Uterus (tissue), 4 donors: ENCODE measurements at places on chromosomes 12 and 14. TPM values are rescaled to one million over a fixed set of nuclear protein-coding genes. Genes with fewer than 3 reads are reported as not detected.

DNA sequence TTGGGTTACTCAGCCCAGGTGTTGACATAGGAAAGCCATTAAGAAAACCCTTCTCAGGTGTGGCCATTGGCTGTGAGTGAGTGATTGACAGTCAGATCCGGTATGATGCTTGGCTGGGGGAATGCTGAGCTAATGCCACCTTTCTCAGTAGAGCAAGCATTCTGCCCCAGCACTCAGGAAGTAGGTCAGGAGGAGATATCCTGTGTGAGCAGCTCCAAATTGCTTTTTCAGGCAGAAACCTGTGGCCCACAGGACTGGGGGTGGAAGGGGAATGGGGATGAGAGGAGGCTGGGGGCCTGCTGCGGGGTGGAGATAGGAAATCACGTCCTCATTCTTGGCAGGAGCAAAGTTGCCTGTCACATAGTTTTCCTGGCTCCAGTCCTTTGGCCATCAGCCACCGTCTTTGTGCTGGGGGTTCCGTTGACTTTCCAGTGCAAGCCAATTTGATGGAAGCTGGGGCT, 55.7 kb downstream of the NINJ2 start:
- peak overlapping the region; percentile 45 for H3K27ac ChIP-seq
- H3K4me3 ChIP-seq: no peak overlapping the region
- H3K4me1 ChIP-seq: no peaks in the 10 kb centered on the region
- H3K36me3 ChIP-seq: no peaks in the 10 kb centered on the region
- no peak for DNase-seq

Gene CISTR
- not detected for total RNA-seq

DNA sequence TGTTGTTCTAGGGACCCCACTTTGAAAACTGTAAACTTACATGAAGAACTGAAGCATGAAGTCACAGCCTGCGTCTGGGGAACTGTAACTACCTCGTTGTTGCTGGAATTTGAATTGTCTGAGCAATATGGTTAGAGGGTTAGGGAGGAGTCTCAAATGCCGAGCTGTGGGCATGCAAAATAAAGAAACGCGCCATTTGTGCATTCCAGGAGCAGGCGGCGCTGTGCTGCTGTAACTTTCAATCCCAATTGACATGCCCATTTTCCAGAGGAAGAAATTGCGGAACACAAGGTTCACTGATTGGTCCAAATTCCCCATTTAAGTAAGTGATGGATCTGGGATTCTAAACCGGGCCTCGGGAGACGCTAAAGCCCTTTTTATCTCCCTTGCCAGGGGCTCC, 61.3 kb downstream of the ZNF664 start:
- H3K27me3 ChIP-seq: no peaks in the 10 kb centered on the region
- H3K36me3 ChIP-seq: no peaks in the 10 kb centered on the region
- H3K27ac ChIP-seq: no peak overlapping the region
- H3K4me3 ChIP-seq: no peak overlapping the region
- H3K4me1 ChIP-seq: no peaks in the 10 kb centered on the region

Gene C12orf54
- not detected for total RNA-seq

DNA sequence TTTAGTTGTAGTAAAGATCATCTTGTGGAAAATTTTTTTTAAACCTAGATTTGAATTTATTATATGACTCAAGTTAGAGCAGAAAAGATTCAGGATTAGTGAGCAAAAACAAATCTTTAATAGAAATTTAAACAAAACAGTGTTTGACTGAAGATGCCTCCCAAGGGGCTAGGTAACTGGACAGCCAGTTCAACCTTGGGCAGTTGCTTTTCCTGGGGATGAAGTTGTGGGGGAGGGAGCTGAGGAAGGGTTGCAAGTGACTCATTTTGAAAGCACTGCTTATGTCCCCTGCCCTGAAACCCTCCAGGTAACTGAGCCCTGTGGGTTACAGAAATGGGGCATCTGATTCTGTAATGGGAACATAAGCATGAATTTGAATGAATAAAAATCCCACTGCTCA, 13.1 kb downstream of the CFAP54 start:
- no peaks in the 10 kb centered on the region for H3K4me1 ChIP-seq
- no peaks in the 10 kb centered on the region for H3K27me3 ChIP-seq
- no peak overlapping the region for H3K4me3 ChIP-seq
- no peaks in the 10 kb centered on the region for H3K36me3 ChIP-seq
- no peak for DNase-seq
- H3K27ac ChIP-seq: peak overlapping the region; percentile 74

GRCh38 chr12:42725809-42726208, 136.3 kb upstream of the PRICKLE1 start:
- no peaks in the 10 kb centered on the region for H3K27me3 ChIP-seq
- H3K27ac ChIP-seq: no peak overlapping the region
- no peaks in the 10 kb centered on the region for H3K4me1 ChIP-seq
- no peak for DNase-seq

Gene GSC
- 0.58 TPM for total RNA-seq

Gene RTL1
- total RNA-seq: 0.21 TPM

Gene ZFYVE26
- 33.8 TPM for total RNA-seq

DNA sequence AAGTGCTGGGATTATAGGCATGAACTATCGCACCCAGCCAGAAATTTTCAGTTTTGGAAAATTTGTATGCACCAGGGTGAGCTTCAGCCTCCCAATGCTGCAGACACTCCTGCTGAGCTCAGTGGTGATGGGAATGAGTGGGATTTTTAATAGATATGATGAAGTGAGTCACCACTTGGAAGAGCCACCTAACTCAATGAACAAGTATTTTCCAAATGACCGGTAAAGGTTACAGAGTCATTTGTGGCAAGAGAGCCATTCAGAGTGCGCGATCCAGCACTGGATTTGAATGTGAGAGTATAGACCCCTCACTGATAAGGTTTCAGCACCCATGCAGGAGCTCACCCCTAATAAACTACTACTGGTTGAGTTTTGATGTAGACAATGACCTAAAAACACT, 100.7 kb downstream of the PPP2R5C start:
- no peaks in the 10 kb centered on the region for H3K27me3 ChIP-seq
- no peaks in the 10 kb centered on the region for H3K4me1 ChIP-seq
- H3K27ac ChIP-seq: no peak overlapping the region
- no peak overlapping the region for H3K4me3 ChIP-seq
- H3K36me3 ChIP-seq: no peaks in the 10 kb centered on the region

DNA sequence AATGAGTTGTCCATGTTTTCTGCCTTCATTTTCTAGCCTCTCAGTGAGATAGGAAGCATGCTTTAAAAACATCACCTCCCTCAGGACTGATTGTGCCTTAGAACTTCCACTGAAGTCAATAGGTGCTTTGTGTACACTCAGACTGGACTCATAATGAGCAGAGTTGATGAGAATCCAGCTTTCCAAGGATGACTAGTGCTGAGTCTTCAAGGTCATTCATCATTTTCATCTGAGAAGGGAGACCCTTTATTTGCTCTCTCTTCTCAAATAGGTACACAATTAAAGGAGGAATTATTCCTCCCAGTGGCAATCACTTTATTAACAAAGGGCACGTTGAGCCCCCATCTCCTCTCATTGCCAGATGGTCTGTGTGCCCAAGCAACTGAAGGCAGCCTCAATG, 210.9 kb upstream of the PRKD1 start:
- no peaks in the 10 kb centered on the region for H3K27me3 ChIP-seq
- no peak overlapping the region for H3K27ac ChIP-seq
- no peaks in the 10 kb centered on the region for H3K36me3 ChIP-seq
- no peaks in the 10 kb centered on the region for H3K4me1 ChIP-seq
- no peak overlapping the region for H3K4me3 ChIP-seq
- DNase-seq: no peak

Gene SERPINA4
- total RNA-seq: not detected

- no peak overlapping the region for H3K27ac ChIP-seq
- H3K4me3 ChIP-seq: no peak overlapping the region
- no peaks in the 10 kb centered on the region for H3K27me3 ChIP-seq
- H3K36me3 ChIP-seq: no peaks in the 10 kb centered on the region
- no peaks in the 10 kb centered on the region for H3K4me1 ChIP-seq
Observed at GRCh38 chr14:49089107-49089506, 497.1 kb downstream of the RPS29 start.

DNA sequence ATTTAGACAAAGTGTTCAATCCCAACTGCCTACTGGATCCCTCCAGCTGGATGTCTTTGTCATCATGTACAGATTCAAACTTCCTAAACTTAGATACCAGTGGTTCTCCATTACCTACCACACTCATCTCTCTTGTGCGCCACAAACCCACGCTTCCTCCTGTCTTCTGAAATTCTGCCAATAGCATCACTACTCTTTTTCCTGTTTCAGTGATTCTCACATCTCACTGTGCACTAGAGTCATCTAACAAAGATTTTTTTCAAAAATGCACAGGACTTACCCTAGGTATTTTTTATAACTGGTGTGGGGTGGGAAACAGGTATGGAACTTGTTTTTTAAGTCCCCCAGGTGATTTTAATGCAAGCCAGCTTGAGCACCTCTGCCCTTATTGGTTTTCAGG, 5.9 kb downstream of the PSMB5 start:
- no peaks in the 10 kb centered on the region for H3K27me3 ChIP-seq
- DNase-seq: no peak
- H3K27ac ChIP-seq: no peak overlapping the region
- H3K36me3 ChIP-seq: no peaks in the 10 kb centered on the region

Gene SLC5A8
- not detected for total RNA-seq

- H3K4me3 ChIP-seq: no peak overlapping the region
- H3K4me1 ChIP-seq: no peaks in the 10 kb centered on the region
- no peaks in the 10 kb centered on the region for H3K36me3 ChIP-seq
- DNase-seq: no peak
- H3K27me3 ChIP-seq: no peaks in the 10 kb centered on the region
Observed at GRCh38 chr14:101466456-101467180, 94.7 kb upstream of the DIO3 start.

Gene PKP2
- total RNA-seq: 9.7 TPM

DNA sequence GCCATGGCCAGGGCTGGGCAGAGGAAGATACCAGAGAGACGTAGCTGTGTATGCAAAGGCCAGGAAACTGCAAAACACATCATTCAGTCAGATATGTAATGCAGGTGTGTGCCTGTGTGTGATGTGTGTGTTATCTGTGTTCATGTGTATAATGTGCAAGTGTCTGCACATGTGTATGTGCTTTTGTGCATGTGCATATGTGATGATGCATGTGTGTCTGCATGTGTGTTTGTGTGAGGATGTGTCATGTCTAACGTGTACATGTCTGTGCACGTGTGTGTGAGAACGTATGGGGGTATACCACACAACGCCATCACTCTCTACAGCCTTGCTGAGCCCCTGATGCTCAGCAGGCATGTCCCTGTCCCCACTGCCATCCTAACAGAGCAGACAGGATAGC, 9.7 kb downstream of the DIO3 start:
- no peak overlapping the region for H3K4me3 ChIP-seq
- no peak for DNase-seq
- no peak overlapping the region for H3K27ac ChIP-seq

GRCh38 chr14:105865904-105866840, 339.8 kb downstream of the TMEM121 start:
- no peak overlapping the region for H3K4me3 ChIP-seq
- no peaks in the 10 kb centered on the region for H3K4me1 ChIP-seq
- H3K36me3 ChIP-seq: no peaks in the 10 kb centered on the region
- peak; percentile 10 for DNase-seq
- no peak overlapping the region for H3K27ac ChIP-seq

GRCh38 chr14:103871596-103872480, 24.5 kb upstream of the PPP1R13B start:
- H3K36me3 ChIP-seq: no peaks in the 10 kb centered on the region
- no peak overlapping the region for H3K4me3 ChIP-seq
- H3K27ac ChIP-seq: peak overlapping the region; percentile 5

DNA sequence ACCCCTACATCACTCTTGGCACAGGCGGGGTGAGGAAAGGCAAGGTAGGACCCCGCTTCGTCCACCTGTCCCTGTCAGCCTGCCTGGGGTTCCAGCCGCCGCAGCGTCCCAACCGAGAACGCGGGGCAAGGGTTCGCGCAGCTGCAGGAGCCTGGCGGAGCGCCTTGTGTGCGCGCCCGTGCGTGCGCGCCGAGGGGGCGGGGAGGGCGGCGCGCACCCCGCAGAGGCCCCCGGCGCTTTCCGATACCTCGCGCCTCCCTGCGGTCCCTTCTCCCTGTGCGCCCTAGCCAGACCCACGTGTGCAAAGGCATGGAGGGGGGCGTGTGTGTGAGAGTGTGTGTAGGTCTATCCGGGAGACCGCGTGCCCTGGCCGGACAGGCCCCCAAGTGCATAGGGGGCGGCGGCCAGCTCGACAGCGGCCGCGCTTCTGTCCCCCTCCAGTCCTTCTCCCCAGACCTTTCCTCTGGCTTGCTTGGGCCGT, 122.4 kb downstream of the TSPAN9 start:
- no peaks in the 10 kb centered on the region for H3K36me3 ChIP-seq
- H3K4me1 ChIP-seq: peaks cover 9% of the 10 kb centered on the region
- H3K4me3 ChIP-seq: peak overlapping the region; percentile 36

DNA sequence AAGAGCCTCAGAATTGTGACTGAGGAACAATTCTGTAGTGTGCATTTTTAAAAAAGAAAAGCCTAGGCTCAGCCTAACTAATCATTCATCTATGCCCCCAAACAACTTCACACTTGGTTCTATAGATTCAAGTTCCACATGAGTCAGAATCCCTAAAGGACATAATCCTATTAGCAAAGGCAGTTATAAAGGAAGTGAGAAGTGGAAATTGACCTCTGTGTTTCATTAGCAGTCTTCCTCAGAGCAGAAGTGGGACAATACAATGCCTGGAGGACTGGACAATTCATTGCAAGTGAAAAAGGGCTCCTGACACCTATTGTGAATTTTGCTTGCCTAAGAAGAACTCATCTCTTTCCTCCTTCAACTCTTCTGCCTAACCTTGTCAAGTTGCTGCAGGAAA, 222.3 kb downstream of the PTPRO start:
- H3K4me1 ChIP-seq: no peaks in the 10 kb centered on the region
- no peak overlapping the region for H3K4me3 ChIP-seq
- no peaks in the 10 kb centered on the region for H3K36me3 ChIP-seq
- DNase-seq: no peak
- no peaks in the 10 kb centered on the region for H3K27me3 ChIP-seq

- no peaks in the 10 kb centered on the region for H3K36me3 ChIP-seq
- DNase-seq: peak; percentile 52
- peak overlapping the region; percentile 79 for H3K27ac ChIP-seq
Observed at GRCh38 chr14:64611358-64612020, 61.7 kb downstream of the PPP1R36 start.

DNA sequence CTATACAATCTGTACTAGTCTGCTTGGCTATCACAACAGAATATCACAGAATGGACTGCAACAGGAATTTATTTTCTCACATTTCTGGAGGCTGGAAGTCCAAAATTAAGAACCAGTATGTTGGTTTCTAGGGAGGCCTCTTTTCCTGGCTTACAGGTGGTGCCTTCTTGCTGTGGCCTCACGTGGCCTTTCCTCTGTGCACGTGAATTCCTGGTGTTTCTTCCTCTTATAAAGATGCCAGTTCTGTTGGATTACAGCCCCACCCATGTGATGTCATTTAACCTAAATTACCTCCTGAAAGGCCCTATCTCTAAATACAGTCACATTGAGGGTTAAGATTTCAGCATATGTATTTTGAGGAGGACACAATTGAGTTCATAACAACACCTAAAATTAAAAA, 32.1 kb upstream of the C2CD5 start:
- H3K27ac ChIP-seq: no peak overlapping the region
- no peaks in the 10 kb centered on the region for H3K27me3 ChIP-seq
- H3K4me3 ChIP-seq: no peak overlapping the region
- DNase-seq: no peak
- no peaks in the 10 kb centered on the region for H3K36me3 ChIP-seq
- H3K4me1 ChIP-seq: no peaks in the 10 kb centered on the region
